ENCODE measurements at places on chromosomes 6 and 20.

GRCh38 chr6:116287689-116288282 is 8.1 kb upstream of the TSPYL1 start:
- no peak for DNase-seq

DNA sequence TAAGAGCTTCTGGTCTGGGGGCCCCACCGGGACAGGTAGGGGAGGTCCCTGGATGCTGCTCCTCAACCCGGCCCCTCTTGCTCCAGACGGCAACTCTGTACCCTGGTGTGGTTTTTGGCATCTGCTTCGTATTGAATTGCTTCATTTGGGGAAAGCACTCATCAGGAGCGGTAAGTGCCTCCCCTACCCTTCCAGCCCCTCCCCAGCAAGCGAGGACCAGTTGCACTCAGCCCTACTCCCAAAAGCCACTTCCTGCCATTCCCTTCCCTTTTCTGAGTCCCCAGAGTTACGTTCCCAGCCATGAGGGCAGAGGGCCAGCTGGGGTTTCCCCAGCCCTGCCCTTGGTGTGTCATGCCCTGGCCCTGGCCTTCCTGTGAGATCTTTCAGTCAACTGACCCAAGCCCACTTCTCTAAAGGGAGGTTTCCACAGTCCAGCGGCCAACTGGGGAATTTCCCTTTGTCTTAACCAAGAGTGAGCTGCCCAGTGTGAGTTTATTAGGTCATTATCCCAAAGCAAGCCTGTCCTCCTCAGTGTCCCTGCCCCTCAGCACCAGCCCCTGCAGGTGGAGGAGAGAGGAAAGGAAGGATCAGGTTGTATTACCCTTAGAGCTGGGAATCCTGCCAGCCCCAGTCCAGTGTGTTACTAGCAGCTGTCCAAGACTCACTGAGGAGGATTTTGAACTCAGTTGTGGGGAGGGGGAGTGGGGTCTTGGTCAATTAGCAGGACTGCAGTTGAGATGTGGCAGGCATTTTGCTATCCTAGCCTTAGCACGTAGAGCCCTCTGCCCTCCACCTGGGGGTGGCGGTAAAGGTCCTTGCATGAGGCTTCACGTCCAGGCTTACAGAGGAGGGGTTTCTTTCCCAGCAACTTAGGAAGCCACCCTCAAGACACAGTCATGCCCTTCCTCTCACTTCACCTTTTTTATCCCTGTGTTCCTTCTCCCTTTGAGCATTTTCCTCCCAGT is 45.8 kb downstream of the TM9SF4 start:
- DNase-seq = no peak

- DNase-seq = no peak
Observed at GRCh38 chr6:152669895-152670294, 27.8 kb upstream of the MYCT1 start.

DNA sequence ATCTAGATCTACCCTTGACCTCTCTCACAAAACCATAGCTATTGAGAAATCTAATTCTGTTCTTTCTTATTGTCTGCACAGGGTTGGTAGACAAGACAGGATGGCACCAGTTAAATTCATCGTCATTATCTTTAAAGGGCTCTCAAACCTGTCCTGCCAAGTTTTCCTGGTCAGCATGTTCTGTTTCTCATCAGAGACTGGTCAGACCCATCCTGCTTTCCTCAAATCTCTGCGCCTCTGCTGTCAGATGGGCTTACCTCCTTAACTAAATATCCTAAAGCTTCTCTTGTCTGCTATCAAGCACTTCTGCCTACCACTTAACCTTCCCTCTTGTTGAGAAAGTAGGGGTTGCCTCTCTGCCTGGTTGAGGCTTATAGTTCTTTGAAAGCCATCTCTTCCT is 125.2 kb downstream of the MYO6 start:
- no peak for DNase-seq

DNA sequence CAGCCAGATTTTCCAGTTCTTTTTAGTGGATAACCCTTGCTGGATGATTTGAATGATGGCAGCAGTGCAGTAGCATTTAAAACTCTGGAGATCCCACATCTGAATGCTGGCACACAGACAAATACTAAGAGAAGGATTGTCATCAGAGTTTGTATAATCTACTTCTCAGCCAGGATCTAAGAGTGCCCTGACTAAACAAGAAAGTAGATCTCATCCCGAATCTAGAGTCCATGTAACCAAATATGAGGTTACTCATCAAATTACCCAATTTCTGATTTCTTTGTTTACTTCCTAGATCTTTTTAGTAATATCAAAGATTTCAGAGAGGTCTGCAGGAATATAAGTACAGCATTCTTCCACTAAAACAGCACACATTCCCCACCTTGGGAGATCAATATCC is 7.8 kb downstream of the TMC2 start:
- no peak for DNase-seq

GRCh38 chr6:128275030-128275429 is 245.4 kb downstream of the PTPRK start:
- no peak for DNase-seq

DNA sequence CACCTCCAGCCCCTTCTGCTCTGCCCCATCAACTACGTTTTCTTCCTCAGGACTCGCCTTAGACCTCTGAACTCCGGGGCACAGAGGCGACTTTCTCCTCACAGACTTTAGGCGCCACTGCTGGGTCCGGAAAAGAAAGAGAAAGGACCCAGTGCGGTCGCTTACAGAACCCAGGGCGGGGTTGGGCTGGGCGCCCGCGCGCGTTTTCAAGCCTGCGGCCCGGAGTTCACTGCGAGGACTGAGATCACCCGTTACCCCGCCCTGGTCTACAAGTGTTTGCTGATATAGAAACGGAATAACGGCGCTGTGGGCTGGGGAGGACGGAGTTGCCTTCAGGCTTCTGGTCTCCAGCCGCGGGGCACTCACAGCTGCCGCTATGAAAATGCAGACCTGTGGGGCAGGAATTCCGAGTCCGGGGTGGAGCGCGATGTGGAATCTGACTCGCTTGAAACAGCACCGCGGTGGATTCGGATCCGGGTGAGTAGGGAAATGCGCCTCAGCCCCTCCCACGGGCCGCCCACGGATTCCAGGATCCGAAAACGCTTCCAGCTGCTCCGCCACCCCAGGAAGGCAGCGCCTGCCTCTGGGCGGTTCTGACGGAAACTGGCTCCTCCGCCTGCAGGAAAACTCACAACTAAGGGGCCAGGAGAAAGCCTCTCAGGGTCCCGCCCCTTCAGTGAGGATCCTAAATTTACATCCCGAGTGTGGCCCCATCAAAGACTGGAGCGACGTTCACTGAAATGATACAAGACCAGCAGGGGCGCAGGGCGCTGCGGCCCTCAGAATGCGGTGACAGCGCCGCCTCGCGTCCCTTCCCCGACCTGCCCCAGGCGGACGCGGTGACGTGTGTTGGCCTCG is 29.4 kb downstream of the HLA-F start:
- peak; percentile 90 for DNase-seq

GRCh38 chr6:135937106-135937505 is 85.6 kb downstream of the PDE7B start:
- DNase-seq = no peak

- DNase-seq = no peak
Observed at GRCh38 chr6:151635741-151636140, 141.9 kb downstream of the CCDC170 start.

DNA sequence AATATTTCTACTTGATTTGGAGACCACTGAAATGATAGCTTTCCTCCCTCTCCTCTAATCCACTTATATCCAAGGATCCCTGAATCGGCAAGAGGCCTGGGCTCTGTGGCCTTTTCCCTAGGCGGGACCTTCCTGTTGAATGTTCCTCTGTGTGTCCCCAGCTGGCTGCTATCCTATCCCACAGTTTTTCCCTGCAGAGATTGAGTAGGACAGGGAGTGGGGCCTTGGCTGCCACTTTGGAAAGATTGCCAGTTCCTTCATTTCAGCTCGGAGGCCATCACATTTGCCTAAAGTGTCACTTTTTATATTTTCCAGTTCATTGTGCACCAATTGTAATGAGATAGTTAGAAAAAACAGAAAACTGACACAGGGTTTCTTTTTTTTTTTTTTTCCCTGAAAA is 38.9 kb upstream of the SMIM8 start:
- no peak for DNase-seq

- DNase-seq = no peak
Observed at GRCh38 chr6:54107470-54108090, 3.7 kb upstream of the MLIP start.

DNA sequence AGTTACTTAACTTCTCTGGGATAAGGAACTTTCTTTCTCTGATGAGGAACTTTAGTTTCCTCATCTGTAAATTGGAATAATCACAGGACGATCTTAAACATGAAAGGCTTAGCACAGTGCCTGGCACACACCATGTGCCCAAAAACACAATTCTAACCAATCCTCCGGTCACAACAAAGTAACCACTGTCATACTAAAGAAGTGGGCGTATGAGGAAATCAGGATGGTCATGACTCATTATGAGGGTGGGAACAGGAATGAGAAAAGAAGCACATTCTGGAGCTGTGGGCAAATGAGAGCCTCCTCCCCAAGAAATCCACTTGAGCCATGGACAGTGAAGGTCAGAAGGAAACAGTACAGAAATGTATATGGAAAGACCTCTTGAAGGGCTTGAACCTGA is 82.9 kb downstream of the LRFN2 start:
- no peak for DNase-seq

Data from 8988T (cell line).